ENCODE measurements at places on chromosomes 16 and 17. TPM values are rescaled to one million over a fixed set of nuclear protein-coding genes. Genes with fewer than 3 reads are reported as not detected.

DNA sequence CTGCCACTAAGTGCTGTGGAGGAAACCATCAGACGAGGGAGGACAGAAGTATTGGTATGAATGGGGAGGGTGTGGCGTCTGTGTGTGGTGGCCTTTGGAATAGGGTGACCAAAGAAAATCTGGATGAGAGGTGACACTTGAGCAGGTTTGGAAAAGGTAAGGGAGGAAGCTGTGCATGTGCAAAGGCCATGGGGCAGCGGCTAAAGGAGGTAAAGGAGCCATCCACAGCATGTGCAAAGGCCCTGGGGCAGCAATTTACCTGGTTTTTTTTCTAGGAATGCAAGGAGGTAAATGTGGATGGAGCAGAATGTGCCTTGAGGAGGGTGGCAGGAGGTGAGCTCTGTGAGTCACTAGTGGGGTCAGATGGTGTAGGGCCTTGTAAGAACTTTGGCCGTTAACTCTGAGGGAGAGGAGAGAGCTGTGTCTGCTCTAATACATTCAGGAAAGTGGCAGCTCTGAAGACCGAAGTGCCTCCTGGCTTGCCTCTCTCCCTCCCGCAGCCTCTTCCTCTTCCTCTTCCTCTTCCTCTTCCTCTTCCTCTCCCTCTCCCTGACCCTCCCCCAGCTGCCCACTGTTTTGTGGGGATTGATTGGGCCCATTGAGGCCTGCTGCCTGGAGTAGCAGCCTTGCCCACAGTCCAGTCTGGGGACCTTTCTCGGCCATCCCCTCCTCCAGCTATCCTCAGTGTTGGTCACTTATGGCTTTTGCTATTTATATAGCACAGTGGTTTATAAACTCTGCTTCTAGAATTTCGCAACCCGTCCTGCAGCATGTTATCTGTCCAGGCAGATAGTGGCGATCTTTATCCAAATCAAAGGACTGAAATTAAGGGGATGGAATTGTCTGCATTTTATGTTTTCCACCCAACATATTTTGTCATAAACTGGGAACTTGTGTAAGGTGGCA, 38.7 kb downstream of the CMIP start:
- DNase-seq: peak; percentile 75

The ZPBP2 gene
- total RNA-seq: not detected

GRCh38 chr17:40323391-40324381, 14.7 kb downstream of the RARA start:
- no peak for DNase-seq

The TXNL4B gene
- total RNA-seq: 5.2 TPM

The OSGIN1 gene
- 3.2 TPM for total RNA-seq

The OR3A3 gene
- total RNA-seq: not detected

GRCh38 chr17:47660064-47660492, 10.4 kb downstream of the KPNB1 start:
- DNase-seq: peak; percentile 54

The NPW gene
- total RNA-seq: 1.3 TPM

The CLUH gene
- total RNA-seq: 36.7 TPM

DNA sequence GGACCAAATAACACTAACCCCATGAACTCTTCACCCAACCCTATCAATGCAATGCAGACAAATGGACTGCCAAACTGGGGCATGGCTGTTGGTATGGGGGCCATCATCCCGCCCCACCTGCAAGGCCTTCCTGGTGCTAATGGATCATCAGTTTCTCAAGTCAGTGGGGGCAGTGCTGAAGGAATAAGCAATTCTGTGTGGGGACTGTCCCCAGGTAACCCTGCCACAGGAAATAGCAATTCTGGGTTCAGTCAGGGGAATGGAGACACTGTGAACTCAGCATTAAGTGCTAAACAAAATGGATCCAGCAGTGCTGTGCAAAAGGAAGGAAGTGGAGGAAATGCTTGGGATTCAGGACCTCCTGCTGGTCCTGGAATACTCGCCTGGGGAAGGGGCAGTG, 78.9 kb downstream of the TMC6 start:
- DNase-seq: no peak

DNA sequence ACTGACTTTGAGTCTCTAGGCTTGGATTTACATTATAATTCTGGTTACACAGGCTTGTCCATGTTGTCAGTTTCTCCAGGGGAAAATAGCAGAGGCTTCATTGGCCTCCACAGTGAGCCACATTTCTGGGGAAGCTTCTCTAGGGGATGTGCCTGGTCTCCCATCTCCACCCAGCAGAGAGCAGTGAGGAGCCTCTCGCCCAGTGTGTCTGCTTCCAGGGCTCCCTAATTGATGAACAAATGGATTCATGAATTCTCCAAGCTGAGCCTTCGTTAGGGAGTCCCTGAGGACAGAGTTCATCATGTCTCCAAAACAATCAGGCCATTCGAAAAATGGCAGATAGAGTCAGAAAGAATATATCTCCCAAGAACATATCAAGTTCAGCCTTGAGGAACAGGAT, 162.4 kb upstream of the TOX3 start:
- DNase-seq: no peak

DNA sequence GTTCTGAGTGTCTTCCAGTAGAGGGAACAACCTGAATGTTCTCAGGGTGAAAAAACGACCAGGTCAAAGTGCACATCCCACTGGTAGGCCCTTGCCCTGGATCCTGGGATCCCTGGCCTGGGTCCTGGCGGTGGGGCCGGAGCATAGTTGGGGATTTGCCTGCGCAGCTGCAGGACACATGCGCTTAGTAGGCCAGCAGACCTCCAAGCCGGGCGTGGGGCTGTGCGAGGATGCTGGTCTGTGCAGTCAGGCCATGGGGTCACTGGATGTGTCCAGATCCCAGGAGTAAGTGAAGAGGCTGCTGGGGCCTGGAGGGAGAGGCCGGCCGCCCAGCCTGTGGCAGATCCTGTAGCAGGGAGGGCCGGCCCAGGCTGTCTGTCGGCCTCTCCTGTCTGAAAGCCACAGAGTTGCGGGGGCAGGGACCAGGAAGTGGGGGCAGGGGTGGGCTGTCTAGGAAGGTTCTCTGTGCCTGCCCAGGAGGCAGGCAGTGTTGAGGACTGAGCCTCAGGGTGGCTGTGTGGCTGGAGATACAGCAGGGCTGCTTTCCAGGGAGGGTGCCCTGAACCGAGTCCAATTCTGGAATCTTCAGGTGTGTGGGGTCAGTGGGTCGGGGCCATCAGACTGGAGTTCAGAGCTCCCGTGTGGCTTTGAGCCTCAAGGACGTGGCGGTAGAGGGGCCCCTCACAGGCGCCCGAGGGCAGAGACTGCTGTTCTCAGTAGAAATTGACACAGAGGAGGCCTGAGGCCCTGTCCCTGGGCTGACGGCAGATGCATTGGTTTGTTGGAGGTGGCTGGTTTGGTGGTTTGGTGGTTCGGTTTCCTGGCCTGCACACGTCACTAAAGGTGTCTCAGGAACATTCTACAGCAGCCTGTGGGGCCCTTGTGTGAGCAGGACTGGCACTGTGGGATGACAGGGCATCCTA, 17.2 kb upstream of the NUDT16L1 start:
- no peak for DNase-seq

- no peak for DNase-seq
Measured at GRCh38 chr17:77535892-77536291, 395.1 kb downstream of the SEC14L1 start.

The TBC1D16 gene
- 32.8 TPM for total RNA-seq

GRCh38 chr17:69884846-69885245, 190.2 kb upstream of the KCNJ16 start:
- DNase-seq: no peak

GRCh38 chr17:73359352-73359751, 47.6 kb upstream of the CDC42EP4 start:
- no peak for DNase-seq

- DNase-seq: no peak
Measured at GRCh38 chr17:75433218-75433783, 23.1 kb upstream of the TMEM94 start.

The CORO7 gene
- 18.0 TPM for total RNA-seq

GRCh38 chr16:11742093-11742535, 543 bp downstream of the TXNDC11 start:
- no peak for DNase-seq

The CRYBA1 gene
- 0.43 TPM for total RNA-seq

- peak; percentile 88 for DNase-seq
Measured at GRCh38 chr16:12120217-12120981, 143.9 kb downstream of the SNX29 start.

DNA sequence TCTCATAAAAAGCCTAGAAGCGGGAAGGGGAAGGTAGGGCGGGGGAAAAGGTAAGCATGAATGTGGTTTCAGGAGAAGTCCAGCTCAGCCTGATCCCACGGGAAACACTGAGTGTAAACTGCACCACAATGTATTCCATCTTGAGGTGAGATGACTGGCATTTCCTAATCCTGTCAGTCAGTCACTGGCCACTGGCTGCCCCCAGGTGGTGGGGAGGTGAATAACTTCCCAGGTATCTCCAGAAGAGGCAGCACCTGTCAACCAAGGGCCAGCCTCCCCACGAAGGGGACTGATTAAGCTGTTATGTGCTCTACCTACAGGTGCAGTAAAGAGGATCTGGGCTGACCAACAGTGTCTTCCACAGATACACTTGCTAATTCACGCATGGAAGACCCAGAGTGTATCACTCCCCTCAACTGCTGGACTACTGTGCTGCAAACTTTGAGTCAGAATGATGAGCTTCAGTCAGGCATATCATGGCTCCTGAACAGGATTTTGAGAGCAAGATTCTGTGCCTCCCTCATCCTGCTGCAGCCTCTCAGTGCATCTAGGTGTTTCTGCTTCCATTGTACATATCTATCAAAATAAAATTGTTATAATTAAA, 108.5 kb upstream of the CCL2 start:
- no peak for DNase-seq

- no peak for DNase-seq
Measured at GRCh38 chr16:24717411-24717810, 12.0 kb upstream of the TNRC6A start.

- DNase-seq: peak; percentile 77
Measured at GRCh38 chr16:67396159-67397035, 3.1 kb upstream of the TPPP3 start.

The TOP2A gene
- total RNA-seq: 39.9 TPM

GRCh38 chr16:65769776-65770438, 596.6 kb upstream of the CDH5 start:
- DNase-seq: no peak

DNA sequence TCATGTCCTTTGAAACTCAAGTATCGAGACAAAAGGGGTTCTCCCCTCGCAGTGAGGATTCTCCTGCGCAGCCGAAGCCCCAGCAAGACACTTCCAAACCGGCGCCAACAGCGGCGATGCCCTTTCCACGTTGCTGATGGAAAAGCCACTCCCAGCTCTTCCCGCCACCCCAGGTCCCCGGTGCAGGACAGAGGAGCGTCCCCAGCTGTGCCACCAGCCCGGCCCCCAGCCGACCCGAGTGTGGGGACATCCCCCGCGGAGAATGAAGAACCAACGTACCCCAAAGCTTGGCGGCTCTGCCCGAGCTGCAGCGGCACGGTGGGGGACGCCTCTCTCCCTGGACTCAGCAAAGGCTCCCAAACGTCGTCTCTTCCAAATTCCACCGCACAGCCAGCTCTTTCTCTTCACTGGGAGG, 573 bp downstream of the CHST6 start:
- no peak for DNase-seq

DNA sequence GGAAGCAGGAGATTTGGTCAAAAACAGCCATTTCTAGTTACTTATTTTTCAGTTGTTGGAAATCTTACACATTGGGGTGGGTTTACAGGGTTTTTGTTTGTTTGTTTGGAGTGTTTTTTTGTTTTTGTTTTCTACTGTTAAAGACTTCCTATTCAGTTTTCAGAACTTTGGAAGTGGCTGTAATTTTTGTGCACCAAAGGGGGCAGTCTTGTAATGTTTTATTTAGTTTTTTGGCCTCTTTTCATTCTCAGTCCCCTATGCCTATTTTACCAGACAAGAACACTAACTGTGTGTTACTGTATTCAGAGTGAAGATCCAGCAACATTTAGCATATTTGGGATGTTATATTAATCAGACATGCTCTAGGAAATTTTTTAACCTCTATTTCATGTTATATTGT, 20.6 kb downstream of the TPPP3 start:
- peak; percentile 41 for DNase-seq

- no peak for DNase-seq
Measured at GRCh38 chr16:67942200-67942509, 1.8 kb downstream of the LCAT start.

- DNase-seq: no peak
Measured at GRCh38 chr16:83581082-83581481, 226.7 kb upstream of the HSBP1 start.

The WNT3 gene
- 0.97 TPM for total RNA-seq

The PERCC1 gene
- total RNA-seq: not detected

- no peak for DNase-seq
Measured at GRCh38 chr17:35727635-35728034, 3.8 kb upstream of the RASL10B start.

The USP32 gene
- 78.9 TPM for total RNA-seq

The ACSM5 gene
- under 0.01 TPM for total RNA-seq

The SEZ6L2 gene
- 4.7 TPM for total RNA-seq

DNA sequence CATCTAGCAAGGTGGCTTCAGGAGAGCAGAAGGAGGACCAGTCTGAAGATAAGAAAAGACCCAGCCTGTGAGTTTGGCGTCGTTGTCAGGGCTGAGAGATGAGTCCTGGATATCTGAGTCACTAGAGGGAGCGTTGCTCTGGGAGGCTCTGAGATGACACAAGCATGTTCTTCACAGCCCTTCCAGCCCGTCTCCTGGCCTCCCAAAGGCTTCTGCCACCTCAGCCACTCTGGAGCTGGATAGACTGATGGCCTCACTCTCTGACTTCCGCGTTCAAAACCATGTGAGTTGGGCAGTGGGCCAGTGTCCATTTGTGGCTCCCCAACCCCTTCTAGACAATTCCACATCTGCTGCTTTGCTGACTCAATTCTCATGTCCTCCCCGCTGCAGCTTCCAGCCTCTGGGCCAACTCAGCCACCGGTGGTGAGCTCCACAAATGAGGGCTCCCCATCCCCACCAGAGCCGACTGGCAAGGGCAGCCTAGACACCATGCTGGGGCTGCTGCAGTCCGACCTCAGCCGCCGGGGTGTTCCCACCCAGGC, 2.3 kb downstream of the TGFB1I1 start:
- peak; percentile 62 for DNase-seq

The AARS1 gene
- total RNA-seq: 164 TPM

DNA sequence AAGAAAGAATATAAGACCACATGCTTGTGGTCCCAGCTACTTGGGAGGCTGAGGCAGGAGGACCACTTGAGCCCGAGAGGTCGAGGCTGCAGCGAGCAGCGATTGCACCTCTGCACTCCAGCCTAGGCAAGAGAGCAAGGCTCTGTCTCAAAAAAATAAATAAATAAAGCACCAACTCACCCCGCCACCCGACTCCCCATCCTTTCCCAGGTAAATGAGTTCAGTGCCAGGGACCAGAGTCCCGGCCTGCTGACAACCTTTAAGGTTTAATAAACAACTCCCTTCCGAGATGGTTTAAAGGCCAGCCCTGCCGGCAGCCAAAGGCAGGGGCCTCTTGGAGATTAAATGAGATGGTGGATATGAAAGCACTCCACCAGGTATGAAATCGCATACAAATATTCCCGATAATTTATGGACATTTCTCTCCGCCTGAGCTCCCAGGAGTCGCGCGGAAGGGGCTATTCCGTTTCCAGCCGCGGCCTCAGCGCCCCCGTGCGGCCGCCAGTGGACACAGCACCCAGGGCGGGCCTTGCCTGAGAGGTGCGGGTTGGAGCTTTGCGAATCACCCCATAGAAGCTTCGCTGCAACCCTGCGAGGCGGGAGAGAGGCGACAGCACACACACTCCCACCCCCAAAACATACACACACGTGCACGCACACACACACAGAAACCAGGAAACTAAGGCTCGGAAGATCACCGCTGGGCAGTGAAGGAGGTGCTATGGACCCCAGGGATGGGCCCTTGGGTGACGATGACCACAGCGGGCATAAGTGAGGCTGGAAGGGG, 4.0 kb upstream of the RPL38 start:
- DNase-seq: peak; percentile 45
